Heart left ventricle (tissue), 16 donors: ENCODE measurements at places on chromosomes 13 and 19.

- DNase-seq, result peak; percentile 88
Observed at GRCh38 chr19:14363183-14364097, 17.8 kb upstream of the ADGRE5 start.

DNA sequence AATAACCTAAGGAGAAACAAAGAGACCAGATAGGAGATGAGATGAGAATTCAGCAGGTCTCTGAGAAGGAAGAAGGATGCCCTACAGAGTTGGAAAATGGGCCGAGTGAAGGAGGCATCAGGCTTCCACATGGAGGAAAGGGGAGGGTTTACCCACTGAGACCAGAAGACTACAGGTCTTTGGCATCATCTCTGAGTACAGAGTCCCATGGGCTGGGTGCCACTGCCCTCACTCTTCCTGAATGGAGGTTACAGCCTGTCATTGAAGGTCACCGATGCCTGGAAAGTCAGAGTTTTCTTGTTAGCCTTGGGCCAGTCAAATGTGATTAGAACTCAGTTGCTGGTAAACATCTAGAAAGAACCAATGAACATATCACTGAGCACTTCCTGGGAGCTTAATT lies 9.9 kb downstream of the ZNF302 start:
- no peak for DNase-seq

DNA sequence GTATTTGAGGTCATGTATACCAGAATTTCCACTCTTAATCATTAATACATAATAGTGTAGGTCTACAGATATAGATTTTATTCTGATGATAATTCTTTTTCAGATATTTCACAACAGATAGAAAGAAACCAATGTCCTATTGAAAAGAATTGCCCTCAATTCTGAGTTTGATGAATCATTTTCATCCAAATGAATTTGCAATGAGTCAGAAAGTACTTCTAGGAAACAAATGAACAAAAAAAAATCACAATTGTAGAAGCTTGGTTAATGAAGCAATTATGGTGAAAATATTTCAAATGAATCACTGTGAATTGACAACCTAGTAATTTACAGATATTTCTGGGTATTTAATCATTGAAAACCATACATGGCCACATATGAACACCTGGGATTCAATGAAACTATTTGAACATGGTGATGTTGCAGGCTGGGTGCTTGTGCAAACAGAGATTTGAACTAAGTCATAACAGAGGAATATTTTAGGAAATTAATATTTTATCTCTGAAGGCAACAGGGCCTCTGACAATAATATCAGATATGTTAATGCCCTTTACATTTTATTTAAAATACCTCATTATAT lies 360.9 kb downstream of the SLITRK5 start:
- DNase-seq, result no peak

DNA sequence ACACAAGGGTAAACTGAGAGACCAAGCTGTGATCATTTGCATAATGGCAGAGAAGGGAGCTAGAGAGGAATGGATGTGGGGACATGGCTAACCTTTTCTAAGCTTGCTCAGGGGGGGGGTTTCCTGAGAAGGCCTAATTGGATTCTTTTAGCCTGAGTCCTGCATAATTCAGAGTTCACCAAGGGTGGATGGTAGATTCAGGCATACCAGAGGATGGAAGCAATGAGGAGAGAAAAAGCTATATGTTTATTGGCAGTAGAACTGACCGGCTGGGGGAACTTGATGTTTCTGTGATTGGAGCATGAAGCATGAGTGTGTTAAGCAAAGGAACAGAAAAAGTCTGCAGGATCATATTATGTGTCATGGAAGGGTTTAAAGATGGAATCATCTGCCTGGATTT lies 65.9 kb upstream of the KLF12 start:
- DNase-seq, result no peak

DNA sequence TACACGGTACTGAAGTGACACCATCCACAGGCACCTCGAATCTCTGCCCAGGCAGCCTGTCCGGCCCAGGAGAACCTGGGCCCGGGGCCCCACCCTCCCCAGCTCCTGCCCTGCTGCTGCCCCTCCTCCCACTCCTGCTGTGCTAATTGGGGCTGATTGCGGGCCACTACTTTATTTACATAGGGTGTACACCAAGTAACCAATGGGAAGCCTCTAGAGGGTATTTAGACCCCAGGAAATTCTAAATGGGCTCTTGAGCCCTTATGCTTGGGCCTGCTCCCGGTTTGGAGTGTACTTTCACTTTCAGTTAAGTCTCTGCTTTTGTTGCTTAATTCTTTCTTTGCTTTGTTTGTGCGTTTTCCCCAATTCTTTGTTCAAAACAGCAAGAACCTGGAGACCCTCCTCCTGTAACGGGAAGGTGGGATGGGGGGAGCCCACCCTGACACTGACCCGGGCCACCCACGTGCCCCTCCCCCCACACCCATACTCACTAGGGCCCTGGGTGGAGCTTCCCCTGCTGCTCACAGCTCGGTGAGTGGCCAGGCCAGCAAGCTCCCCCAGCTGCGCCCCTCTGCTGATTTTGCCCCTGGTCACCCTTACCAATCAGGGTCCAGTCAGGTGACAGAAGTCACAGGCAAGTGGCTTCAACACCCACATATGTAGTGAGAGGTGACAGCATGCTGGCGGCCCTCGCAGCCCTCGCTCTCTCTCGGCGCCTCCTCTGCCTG lies 9.4 kb downstream of the SCGB2B2 start:
- no peak for DNase-seq

DNA sequence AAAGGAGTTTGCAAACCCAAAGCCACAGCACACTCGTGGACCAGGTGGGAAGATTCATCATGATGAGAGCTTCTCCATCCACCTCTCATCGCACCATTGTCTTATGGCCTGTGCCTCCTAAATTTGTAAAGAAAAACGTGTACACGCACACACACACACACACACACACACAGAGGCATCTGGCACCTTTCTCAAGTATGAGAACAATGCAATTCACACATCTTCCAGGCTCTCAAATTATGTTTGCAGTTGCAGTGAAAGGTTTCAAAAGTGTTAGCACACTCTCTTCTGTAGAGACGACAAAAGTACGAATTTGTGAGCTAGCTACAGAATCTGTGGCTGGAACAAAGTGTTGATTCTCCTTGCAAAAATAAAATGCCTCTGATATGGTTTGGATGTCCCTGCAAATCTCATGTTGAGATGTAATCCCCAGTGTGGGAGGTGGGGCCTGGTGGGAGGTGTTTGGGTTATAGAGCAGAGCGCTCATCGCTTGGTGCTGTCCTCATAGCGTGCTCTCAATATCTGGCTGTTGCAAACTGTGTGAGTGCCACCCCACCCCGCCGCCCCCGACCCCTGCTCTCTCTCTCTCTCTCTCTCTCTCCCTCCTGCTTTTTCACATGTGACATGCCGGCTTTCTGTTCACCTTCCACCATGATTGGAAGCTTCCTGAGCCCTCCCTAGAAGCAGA lies 21.8 kb upstream of the RAB20 start:
- DNase-seq, result no peak

GRCh38 chr13:30115257-30115600 lies 192.1 kb downstream of the KATNAL1 start:
- DNase-seq, result no peak

DNA sequence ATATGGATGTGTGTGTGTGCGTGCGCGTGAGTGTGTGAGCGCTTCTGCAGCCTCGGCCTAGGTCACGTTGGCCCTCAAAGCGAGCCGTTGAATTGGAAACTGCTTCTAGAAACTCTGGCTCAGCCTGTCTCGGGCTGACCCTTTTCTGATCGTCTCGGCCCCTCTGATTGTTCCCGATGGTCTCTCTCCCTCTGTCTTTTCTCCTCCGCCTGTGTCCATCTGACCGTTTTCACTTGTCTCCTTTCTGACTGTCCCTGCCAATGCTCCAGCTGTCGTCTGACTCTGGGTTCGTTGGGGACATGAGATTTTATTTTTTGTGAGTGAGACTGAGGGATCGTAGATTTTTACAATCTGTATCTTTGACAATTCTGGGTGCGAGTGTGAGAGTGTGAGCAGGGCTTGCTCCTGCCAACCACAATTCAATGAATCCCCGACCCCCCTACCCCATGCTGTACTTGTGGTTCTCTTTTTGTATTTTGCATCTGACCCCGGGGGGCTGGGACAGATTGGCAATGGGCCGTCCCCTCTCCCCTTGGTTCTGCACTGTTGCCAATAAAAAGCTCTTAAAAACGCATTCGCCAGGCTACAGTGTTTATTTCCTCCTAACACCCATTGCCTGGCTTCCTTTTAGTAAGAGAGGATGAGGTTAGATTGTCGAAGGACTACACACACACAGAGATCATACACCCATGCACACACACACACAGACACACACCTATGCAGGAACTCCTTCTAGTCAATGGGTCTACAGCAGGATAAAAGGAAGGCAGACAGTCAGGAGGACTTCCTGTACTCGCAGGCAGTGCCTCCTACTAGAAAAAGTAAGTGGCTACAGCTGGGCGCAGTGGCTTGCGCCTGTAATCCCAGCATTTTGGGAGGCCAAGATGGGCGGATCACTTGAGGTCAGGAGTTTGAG lies 7.1 kb downstream of the FOSB start:
- DNase-seq, result no peak

GRCh38 chr19:19425170-19425875 lies 19.8 kb downstream of the GATAD2A start:
- DNase-seq, result no peak

- no peak for DNase-seq
Observed at GRCh38 chr19:7817801-7818200, 12.2 kb upstream of the EVI5L start.

DNA sequence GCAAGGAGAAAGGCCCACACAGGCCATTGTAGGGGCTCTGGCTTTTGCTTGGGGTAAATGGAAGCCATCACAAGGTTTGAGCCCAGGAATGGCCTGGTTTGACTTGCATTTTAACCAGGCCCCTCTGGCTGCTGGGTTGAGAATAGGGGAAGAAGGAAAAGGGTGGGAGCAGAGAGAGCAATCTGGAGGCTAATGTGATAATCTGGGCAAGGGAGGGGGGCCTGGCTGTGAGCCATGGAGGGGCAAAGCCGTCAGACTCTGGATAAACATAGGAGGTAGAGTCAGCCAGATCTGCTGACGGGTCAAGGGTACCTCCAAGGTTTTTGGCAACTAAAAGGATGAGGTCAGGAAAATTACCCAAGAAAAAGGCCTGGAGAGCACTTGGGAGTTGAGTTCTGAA lies 41.6 kb downstream of the RFX2 start:
- no peak for DNase-seq

- peak; percentile 67 for DNase-seq
Observed at GRCh38 chr13:113458253-113459065, 5.2 kb upstream of the ADPRHL1 start.

DNA sequence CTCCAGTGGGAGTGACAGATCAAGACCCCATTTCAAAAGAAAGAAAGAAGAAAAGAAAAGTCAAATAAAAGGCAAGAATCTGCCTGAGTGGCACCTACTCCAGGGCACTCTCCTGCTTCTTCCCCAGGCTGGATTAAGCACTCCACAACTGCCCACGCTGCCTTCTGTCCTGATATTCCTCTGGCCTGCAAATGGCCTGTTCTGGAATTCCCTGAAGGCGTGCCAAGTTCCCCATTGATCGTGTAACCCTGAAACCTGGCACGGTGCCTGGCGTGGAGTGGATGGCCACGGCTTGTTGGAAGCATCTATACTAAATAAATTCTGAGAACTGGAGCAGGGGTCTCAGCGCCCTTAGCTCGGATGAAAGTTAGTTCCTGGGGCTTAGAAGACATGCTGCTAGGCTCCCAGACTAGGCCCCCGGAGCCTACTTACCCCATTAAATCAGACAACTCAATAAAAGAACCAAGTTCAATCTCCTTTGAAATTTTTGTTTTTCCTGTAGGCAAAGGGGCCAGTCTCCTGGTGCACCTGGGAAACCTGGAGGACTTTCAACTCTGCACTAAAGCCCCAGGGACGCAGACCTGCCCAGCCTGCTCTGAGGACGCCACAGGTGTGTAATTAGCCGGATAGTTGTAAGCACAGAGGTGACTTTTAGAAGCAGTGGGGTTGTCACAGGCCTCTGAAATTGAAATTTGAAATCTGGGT lies 21.9 kb downstream of the ANKRD27 start:
- peak; percentile 75 for DNase-seq

- DNase-seq, result no peak
Observed at GRCh38 chr13:43935878-43936277, 56.2 kb downstream of the LACC1 start.

DNA sequence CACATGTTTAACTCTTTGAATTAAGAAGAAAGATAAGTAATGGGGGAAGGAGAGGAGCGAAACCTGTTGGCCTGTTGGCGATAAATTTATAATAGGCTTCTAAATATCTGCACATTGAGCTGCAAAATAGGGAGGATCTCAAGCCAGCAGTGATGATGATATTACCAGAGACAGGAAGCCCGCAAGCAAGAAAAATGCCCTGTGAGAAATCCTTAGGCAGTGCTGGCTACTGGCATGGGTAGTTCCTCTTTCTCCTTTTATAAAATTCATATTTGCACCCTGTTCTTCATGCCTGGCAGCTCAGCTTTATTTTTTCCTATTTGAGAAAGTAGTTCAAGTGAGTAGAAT lies 858 bp upstream of the USP12 start:
- DNase-seq, result no peak

GRCh38 chr13:63175536-63175935 lies 1759.9 kb upstream of the PCDH20 start:
- DNase-seq, result no peak

- no peak for DNase-seq
Observed at GRCh38 chr13:30907121-30907861, 1.2 kb downstream of the MEDAG start.

DNA sequence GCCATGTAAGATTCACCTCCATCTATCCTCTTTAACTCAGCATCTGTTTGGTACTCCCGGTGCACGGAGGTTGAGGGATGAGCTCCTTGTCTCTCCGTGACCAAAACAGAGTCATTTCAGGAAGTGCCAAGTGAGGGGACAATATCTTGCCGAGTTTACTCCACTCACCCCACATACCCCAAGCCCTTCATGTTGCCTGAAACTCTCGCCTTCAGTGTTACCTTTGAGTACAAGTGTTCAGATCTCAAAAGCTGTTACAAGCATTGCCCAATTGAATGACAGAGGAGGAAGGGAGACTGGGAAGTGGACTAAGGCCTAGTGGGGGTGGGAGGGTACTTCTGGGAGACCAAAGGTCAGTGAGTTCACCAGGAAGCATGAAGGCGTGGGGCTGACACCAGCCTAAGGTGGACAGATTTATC lies 6.0 kb upstream of the SIGLEC12 start:
- no peak for DNase-seq

GRCh38 chr13:52061587-52061986 lies 37.1 kb downstream of the UTP14C start:
- DNase-seq, result no peak
